Activated CD4-positive, alpha-beta T cell treated with anti-CD3 and anti-CD28 coated beads, Interleukin-2, amount 10 ng/mL, durations not matched to agents 7 days and 5 days (primary cell): ENCODE measurements at places on chromosomes 2 and 18.

GRCh38 chr2:175371378-175371777 lies 189.9 kb upstream of the ATP5MC3 start:
- DNase-seq, result no peak

DNA sequence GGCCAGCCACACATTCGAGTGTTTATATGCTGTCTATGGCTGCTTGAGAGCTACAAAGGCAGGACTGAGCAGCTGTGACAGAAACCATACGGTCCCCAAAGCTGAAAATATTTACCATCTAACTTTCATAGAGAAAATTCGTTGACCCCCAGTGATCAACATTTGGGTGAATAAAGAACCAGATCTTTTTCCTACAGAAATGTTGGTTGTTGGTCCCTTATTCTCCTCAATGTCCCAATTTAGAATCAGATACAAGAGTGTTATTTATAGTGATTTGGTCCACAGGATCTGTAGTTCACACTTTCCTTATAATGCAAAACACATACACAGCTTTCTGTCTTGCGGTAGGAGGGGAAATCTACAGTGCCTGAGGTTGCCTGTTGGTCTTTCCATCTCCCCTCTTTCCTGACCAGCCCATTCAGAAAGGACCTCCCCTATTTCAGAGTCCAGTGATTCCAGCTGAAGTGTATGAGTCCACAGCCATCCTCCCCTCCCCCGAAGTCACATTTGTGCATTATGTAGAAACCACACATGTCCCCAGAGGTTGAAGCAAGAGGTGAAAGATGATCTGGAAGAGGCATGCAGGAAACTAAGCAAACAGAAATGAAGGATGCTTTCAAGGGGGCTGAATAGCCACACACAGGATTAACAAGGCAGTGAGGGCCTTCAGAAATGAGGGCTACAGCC lies 61.9 kb downstream of the SPRED2 start:
- DNase-seq, result no peak

DNA sequence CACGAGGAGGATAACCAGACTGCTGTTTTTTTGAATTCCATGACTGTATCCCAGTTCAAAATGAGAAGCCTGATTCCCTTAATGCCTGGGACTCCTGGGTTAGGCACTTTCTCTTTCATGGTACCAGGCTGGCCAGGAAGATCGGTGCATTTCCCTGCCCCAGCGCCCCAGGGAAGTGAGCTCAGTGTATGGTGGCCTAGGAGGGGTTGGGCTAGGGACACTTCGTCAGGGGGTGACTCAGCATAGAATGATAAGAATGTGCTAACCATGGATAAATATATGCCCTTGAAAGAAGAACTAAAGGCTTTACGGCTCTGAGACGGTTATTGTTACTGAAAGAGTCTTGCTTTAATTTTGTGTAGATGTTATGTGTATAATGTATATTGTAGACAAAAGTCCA lies 27.5 kb upstream of the FAM237A start:
- no peak for DNase-seq

DNA sequence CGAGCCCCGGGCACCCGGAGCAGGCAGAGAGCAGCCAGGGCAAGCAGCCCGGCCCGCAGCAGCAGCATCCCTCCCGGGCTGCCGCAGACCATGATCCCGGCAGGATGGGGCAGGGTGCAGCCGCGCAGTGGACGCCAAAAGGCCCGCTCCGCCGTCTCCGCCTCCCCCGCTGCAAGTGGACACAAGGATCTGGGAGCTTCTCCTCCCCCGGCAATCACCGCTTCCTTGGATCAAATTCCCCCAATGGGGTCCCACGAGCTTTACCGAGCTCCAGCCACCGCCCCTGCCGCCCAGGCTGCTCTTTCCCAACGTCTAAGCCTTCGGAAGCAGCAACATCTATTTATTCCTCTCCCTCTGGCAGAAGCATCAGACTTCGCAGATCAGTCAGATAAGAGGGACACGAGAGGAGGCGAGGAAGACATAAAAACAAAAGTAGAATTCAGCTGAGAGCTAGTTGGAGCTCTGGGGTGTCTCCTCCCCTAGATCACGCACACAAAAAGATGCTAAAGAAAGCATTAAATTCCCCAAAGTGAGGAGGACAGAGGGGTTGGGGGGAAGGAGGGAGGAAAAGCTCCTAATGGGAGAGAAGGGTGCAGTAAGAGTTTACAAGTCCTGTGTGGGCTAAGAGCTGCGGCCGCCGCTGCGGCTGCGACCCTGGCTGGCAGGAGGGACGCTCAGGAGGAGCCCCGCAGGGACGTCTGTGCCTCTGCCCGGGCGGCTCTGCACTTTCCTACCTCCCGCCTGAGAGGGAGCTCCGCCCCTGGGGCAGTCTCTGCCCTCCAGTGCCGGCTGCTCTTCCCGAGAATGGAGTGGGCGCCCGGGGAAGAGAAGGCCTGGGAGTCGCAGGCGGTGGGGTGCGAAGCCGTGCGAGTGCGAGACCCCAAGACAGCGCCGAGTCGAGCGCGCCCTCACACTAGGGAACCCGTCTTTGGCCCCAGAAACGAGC lies at the start of gene FRZB:
Gene FRZB (minus strand): TSS at position 177 of the 946 bp plus-strand sequence. CDS start 85 bp downstream, at position 92.
- no peak for DNase-seq
